ENCODE measurements at places on chromosomes 5 and 9.

DNA sequence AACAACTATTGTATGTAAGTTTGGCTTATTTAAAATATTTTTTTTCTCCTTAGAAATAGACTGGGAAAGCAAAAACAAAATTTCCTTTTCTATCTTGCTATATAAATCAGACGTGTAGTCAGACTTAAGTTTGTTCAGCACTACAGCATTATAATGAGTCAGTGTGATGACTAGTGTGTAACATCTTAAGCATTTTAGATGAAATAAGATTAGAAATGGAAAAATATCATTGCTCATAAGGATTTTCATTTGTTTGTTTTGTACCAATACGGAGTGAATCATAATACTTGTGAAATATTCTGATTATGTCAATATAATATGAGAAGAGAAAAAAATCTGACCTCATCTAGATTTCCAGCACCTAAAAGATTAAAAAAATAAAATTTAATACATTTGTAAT lies 64.7 kb upstream of the RICTOR start:
- peak; percentile 5 for DNase-seq

DNA sequence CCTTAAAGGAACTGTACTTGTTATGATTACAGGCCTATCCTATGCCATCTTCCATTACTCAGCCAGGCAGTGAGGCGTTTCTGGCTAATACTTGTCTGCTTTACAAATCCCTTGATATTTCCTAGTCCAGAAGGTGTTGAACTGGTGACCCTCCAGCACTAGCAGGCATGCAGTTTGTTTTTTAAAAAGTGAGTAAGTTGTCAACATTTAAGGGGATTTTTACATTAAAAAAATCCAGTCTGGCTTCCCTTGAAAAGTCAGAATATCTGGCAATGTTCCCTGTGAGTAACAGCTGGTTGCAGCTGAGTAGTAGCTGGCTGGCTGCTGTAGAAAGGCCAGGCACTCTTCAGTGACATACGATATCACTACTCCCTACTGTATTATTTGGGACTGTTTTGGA lies 21.8 kb downstream of the GRIN3A start:
- DNase-seq, result no peak

- no peak for DNase-seq
Observed at GRCh38 chr5:177354711-177355110, 3.0 kb upstream of the RGS14 start.

DNA sequence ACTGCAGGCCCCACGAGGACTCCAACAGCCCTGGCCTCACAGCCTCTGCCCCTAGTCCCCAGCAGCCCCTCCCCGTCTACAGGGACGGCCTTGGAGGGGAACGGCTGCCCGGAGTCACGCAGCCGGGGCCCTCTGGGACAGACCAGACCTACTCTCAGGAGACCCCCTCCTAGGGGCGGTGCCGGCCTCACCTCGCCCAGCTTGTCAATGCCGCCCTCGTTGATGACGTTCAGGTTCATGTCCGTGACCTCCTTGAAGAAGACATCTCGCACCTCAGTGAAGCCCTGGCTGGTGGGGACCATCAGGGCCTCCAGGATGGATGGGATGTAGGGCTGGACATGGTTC lies 58.6 kb downstream of the LRSAM1 start:
- no peak for DNase-seq

DNA sequence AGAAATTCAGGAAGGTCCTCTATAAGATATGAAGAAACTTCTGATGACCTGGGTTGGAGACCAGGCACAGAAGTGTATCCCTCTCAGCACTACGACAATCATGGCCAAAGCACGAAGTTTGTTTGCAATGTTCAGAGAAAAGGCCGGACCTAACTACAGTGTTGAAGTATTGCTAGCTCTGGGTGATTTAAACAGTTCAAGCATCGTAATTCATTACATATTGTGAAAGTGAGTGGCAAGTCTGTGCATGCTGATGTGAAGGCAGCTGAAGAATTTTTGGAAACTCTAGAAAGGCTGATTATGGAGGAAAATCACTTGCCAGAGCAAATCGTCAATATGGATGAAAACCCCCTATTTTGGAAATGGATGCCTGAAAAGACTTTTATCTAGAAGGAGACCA lies 67.2 kb upstream of the PANK3 start:
- no peak for DNase-seq

DNA sequence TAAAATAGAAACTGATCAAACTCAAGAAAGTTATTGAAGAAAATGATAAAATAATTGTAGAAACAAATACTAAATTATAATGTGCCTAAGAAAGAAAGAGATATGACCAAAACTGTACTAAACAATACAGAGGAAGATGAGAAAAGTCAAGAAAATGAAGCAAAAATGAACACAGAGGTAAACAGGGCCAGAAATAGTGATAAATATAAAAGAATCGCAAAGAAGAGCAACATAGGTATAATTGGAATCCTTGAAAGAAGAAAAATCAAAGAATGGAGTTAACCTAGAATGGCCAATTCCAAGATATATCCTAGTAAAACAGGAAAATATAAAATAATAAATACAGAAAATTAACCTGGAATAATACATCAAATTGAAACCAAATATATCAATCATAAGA lies 69.6 kb downstream of the CSF2 start:
- no peak for DNase-seq

DNA sequence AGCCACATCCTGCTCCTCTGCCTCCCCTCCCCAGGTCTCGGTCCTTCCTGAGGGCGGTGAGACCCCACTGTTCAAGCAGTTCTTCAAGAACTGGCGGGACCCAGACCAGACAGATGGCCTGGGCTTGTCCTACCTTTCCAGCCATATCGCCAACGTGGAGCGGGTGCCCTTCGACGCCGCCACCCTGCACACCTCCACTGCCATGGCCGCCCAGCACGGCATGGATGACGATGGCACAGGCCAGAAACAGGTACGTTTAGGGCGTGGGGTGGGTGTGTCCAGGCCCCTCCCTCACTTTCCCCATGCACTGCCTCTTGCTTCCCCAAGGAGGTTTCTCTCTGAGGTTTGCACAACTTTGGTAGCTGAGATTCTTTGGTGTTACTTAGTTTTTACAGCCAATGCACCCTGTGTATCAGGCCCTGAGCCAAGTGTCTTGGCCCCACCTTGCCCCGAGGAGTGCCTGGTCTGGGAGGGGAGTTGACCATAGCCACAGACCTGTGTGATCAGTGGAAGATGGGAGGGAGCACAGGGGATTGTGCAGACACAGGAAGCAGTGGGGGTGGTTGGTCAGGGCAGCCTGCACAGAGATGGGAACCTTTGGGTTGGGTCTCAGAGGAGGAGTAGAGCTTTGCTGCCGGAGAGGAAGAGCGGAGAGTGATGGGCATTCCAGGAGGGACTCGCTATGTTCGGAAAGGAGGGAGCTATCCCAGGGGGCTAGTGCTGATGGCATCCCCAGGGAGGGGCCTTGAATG lies 50.8 kb downstream of the GSN start:
- DNase-seq, result no peak

GRCh38 chr5:169941542-169941941 lies 38.8 kb downstream of the INSYN2B start:
- no peak for DNase-seq

DNA sequence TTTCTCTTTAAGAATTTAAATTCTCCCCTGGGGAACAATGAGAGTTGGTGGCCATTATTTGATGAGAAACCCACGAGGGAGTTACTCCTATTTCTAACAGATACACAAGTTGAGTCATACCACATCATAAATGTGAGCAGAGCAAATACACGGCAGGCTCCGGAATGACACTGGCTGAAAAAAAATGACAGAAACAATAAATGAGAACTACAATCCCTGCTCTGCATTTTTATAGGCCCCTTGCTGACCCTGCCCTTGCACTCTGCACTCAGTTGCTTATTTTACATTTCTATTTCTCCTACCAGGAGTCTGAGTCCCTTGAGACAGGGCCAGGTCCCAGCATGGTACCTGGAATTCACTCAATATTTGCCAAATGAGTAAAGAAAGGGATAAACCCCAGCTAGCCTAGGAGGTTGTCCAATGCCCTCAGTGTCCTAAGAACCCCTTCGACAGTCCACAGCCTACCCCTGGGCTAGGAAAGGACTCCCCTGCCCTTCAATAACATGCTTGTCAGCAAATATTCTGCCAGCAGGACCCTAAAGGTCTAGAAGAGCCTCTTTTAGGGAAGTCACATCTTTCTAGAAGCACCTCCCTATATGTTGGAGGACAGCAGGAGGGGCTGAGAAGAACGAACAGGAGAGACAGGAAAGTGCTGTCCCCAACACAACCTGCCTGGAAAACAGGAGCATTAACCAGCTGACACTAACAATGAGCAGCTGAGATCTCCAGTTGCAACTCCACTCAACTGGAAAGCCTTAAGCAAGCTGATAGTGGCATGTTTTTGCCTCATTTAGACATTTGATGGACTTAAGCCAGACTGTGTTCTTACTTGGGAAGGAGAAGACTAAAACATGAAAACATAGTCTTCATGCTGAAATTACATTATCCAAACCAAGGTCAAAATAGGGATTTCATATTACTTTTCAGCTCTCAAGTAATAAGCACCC lies 191.2 kb downstream of the ACTL7B start:
- peak; percentile 30 for DNase-seq

DNA sequence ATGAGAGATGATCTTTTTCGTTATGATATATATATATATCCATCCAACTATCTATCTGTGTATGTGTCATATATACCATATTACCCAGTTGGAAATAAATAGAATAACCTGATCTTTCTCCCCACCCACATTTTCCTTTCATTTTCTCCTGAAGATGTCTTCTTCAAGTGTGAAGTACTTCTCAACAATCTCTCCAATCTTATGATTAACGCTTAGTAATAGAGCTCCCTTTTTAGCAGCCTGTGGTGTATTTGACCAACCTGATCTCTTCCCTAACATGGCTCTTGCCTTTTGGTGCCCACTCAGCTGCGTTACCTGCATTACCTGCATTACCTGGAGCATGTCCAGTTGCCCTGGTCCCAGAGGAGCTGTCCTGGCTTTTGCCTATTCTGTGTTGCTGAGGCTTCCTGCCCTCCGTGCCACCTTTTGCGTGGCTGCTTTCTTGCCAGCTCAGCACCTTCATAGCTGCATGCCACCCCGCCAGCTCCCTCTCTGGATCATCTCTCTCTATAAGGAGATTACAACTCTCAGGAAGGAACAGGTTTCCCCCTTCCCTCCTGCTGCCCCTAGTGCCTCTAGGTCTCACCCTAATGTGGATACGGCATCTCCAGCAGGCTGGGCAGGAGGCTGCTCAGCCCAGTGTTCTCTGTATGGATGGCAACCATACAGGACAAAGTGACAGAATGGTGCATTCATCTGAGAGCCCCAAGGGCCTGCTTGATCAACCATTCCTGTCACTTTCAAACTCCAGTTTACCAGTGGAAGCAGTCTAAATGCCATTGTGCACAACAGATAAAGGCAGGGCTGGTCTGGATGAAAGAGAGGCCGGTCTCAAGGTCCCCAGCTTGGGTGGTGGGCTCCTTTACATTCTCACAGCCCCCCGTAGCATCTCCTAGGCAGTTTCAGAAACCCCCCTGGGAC lies 126.7 kb downstream of the GADD45G start:
- no peak for DNase-seq

DNA sequence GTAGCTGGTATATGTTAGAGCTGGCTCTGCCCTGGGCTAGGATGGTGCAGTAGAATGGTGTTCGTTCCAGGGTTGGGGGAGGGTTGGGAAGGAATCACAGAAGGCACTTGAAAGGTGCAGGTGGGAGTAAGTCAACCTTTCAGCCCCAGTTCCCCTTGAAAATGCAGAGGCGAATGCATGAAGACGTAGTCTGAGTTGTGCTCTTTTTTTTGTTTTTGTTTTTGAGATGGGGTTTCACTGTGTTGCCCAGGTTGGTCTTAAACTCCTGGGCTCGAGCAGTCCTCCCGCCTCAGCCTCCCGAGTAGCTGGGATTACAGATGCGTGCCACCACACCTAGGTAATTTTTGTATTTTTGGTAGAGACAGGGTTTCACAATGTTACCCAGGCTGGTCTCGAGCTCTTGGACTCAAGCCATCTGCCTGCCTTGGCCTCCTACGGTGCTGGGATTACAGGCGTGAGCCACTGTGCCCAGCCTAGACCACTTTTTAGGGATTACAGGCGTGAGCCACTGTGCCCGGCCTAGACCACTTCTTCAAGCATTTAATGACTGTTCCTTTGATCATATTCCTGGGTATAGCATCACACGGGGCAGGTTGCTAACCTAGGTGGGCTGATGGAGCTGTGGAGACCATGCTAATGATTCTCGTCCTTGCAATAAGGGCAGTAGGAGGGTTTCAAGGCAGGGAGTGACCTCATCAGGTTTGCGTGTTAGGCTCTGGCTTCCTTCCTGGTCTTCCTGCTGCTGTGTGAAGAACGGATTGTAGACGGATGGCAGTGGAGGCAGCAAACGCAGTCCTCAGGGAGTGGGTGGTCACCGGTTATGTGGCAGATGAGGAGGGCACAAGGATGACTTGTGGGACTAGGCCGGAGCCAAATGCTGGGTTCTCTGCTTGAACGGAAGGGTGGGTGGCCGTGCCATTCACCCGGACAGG lies 13.7 kb downstream of the EHMT1 start:
- DNase-seq, result no peak

- DNase-seq, result peak; percentile 70
Observed at GRCh38 chr9:134171316-134172197, 7.2 kb upstream of the RNU6ATAC start.

DNA sequence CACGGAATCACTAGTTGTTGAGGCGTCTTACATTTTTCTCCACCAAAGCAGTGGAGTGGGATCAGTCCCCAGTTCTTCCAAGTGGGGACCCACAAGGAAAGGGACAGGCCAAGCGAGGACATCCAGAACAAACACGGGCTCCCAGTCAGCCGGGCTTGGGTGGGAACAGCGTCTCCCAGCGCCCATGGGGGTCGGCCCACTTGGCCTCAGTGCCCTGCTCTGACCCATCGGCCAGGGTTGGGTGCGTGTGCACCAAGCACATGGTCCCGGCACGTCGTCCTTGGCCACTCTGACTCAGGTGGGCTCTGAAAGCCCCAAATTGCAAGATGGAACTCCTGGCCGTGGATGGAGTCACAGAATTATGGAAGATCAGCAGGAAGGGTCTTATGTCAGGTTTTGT lies 37.9 kb downstream of the DBH start:
- DNase-seq, result no peak

- no peak for DNase-seq
Observed at GRCh38 chr5:103645816-103646215, 83.2 kb upstream of the NUDT12 start.

- DNase-seq, result no peak
Observed at GRCh38 chr9:89364666-89365531, 46.6 kb downstream of the SECISBP2 start.

GRCh38 chr5:180568914-180569313 lies 22.4 kb downstream of the SCGB3A1 start:
- no peak for DNase-seq

- no peak for DNase-seq
Observed at GRCh38 chr5:148734518-148734917, 80.2 kb upstream of the HTR4 start.

- no peak for DNase-seq
Observed at GRCh38 chr5:14123974-14124482, 19.1 kb upstream of the TRIO start.

GRCh38 chr9:133671371-133671770 lies 35.2 kb downstream of the DBH start:
- no peak for DNase-seq

DNA sequence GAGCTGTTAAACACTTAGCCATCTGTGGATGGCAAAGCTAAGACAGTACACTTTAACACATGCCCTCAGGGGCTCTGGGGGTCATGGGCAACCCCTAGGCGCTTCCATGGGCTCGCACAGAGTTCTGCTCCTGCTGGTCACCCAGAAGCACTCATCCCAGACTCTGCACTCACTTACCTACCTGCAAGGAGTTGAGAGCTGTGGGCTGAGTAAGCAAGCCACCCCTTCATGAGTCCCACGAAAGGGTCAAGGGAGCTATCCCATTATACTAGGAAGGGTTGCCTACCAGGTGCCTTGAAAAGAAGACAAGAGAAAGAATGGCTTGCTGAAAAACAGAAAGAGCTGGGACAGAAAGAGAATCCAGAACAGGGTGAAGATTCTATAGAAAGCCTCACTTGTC lies 72.4 kb downstream of the CFAP95 start:
- DNase-seq, result no peak

Measured in astrocyte of the hippocampus (primary cell).